ENCODE measurements at places on chromosomes 11 and 22. TPM values are rescaled to one million over a fixed set of nuclear protein-coding genes. Genes with fewer than 3 reads are reported as not detected.

Gene DEFB131B
- total RNA-seq = not detected

Gene ARHGAP8
- total RNA-seq = 12.1 TPM

DNA sequence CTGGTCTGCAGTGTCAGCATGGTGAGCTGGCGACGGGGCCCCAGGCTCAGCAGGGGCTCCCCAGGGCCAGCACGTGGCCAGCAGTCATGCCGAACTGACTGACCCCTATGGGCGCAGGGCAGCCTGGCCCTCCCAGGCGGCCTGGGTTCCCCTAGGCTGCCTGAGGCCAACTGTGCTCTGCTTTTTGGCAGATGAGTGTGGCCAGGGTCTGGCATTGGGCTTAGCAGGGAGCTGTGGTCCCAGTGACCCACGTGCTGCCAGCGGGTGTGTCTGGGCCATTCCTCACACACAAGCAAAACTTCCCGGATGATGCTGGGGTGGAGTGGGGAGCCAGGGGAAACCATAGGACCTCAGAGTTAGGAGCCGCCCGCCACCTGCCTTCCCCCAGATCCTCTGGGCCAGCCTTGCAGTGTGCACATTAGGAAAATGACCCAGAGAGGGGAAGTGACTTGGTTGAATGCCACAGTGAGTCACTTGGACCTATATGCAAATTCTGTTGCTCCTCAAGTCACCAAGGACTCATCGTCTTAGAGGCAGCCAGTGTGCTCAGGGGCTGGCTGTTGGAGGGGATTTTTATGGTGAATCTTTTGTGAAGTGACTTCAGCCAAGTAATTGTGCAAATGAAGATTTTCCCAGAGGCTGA lies 6.5 kb downstream of the ADORA2A start:
- H3K4me3 ChIP-seq = no peak overlapping the region
- H3K27me3 ChIP-seq = no peaks in the 10 kb centered on the region
- H3K36me3 ChIP-seq = no peaks in the 10 kb centered on the region
- no peak overlapping the region for H3K27ac ChIP-seq
- H3K4me1 ChIP-seq = peaks cover 52% of the 10 kb centered on the region

DNA sequence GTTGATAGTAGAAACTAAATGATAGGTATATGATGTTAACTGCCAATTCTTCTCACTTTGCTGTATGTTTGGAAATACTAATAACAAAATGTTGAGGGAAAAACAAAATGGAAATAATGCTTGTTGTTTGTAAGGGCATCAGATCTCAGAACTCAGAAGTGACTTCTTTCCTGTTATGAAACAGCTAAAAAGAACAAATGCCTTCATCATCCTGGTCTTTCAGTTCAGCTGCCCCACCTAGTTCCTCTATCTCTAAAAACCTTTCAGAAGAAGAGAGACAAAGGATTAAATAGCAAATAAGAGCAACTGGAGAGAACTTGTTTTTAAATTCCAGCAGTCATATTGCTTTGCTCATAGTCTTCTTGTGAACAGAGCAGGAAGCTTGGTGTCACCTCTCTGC lies 345.3 kb upstream of the NCAM1 start:
- no peaks in the 10 kb centered on the region for H3K36me3 ChIP-seq
- no peaks in the 10 kb centered on the region for H3K4me1 ChIP-seq
- no peak overlapping the region for H3K4me3 ChIP-seq
- no peak overlapping the region for H3K27ac ChIP-seq

Gene POU2AF2
- total RNA-seq = not detected

Gene OR56A3
- total RNA-seq = not detected

GRCh38 chr22:42145175-42145574 lies 14.6 kb upstream of the CYP2D6 start:
- no peak for DNase-seq
- H3K36me3 ChIP-seq = peaks cover 11% of the 10 kb centered on the region
- no peak overlapping the region for H3K27ac ChIP-seq
- H3K4me3 ChIP-seq = no peak overlapping the region

Gene RAB39A
- total RNA-seq = 3.6 TPM

GRCh38 chr22:31048570-31048969 lies 32.5 kb upstream of the SMTN start:
- DNase-seq = no peak
- no peaks in the 10 kb centered on the region for H3K27me3 ChIP-seq
- H3K4me1 ChIP-seq = peaks cover 37% of the 10 kb centered on the region
- no peak overlapping the region for H3K27ac ChIP-seq

DNA sequence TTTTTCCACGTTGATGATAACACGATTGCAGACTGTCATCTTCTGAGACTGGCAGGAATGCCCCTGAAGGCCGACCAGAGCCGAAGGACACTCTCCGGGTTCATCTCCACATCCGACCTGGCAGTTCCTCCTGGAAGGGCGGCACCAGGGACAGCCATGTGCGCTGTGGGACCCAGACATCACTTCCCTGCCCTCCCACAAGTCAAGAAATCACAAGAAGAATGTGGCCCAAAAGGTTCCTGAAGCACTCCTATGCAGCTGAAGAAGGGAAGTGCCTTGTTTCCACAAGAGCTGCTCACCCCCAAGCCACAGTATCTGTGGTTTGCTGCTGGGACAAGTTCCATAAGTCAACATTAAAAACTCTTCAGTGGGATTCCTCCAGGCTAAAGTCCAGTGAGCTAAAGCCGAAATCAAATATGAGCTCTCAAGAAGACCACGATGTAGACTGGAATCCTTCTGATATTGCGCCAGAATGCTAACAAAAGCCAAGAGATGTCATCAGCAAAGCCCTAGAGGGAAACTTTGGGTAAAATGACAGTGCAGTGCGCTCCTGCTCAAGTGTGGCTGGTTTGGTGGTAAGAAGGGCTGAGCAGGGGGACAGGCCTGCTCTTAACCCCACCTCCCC lies 21.2 kb downstream of the PACSIN2 start:
- DNase-seq = peak; percentile 83
- H3K4me3 ChIP-seq = no peak overlapping the region
- no peak overlapping the region for H3K27ac ChIP-seq
- H3K4me1 ChIP-seq = peaks cover 34% of the 10 kb centered on the region

DNA sequence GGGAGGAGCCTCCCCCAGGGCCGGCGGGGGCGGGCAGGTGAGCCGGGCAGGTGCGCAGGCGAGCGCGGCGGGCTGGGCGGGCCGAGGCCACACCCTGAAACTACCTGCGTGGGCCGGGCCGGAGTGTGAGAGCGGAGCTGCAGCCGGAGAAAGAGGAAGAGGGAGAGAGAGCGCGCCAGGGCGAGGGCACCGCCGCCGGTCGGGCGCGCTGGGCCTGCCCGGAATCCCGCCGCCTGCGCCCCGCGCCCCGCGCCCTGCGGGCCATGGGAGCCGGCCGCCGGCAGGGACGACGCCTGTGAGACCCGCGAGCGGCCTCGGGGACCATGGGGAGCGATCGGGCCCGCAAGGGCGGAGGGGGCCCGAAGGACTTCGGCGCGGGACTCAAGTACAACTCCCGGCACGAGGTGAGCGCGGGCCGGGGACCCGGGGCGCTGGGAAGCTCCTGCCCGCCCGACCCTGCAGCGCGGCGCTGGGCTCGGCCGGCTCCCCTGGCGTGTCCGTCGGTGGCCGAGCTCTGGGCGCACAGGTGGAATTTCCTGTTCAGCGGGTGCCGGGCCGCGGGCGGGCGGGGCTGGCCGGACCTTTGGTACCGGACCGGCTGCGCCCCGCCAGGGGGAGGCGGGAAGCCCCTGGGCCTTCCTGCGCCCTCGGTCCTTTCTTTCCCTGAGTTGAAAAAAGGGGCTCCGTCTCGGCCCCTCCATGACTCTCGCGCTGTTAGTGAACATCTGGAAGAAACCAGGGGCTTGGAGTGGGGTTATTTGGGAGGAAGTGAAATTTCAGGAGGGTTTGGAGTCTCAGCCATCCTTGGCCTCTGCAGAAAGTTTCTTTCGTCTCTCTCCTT lies at the start of gene ST14:
TSS of gene ST14 (plus strand) at position 126 of the 841 bp plus-strand sequence. CDS start at position 324, 198 bp downstream.
- no peaks in the 10 kb centered on the region for H3K4me1 ChIP-seq
- H3K27ac ChIP-seq = no peak within 1 kb of the TSS
- H3K36me3 ChIP-seq = no peaks in the 10 kb centered on the region
- H3K27me3 ChIP-seq = peaks cover 26% of the 10 kb centered on the region

GRCh38 chr22:36359470-36359996 lies 28.2 kb downstream of the MYH9 start:
- peak overlapping the region; percentile 22 for H3K27ac ChIP-seq
- DNase-seq = no peak
- H3K36me3 ChIP-seq = peaks cover 2% of the 10 kb centered on the region
- peaks cover 17% of the 10 kb centered on the region for H3K4me1 ChIP-seq

DNA sequence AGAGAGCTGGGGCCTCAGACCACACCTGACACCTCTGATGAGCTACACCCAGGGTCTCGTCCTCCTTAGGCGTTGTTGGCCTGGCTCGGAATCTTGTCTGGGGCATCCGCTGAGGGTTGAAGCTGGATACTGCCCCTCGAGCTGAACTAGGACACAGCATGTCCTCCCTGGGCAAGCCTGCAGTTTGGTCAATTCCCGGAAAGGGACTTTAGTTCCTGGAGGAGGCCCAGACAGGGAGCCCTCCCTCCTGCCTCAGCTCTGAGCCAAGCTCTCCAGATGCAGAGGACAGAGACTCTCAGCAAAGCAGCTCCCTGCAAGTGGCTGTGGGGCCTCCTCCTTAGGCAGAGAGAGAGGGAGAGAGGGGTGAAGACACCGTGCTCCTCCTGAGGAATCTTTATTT lies 4.9 kb downstream of the APOL3 start:
- no peak overlapping the region for H3K4me3 ChIP-seq
- peak overlapping the region; percentile 85 for H3K27ac ChIP-seq
- no peaks in the 10 kb centered on the region for H3K36me3 ChIP-seq

DNA sequence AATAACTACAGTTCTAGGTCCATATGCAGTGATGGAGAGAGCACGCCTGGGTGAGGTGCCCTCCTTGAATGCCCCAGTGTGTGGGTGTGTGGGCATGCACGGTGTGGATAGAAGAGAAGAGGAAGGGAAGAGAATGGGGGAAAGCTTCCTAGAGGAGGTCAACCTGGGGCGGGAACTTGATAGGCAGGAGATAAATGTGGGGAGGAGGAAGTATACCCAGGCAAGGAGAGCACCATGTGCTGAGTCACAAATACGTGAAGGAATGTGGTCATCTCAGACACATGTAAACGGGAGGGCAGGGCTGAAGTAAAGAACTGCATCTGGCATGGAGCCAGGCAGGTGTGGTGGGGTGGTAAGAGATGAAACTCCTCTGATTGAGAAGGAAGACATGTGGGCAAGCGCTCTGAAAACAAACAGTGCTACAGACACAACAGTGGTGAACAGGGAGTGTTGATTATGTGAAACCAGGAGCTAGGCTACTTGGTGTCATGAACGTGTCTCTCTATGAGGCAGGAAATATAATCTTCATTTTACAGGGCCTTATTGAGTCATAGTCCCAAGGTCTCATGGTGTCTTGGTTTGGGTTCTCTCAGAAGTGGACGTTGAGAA lies 61.5 kb upstream of the EED start:
- peaks cover 10% of the 10 kb centered on the region for H3K4me1 ChIP-seq
- no peaks in the 10 kb centered on the region for H3K36me3 ChIP-seq
- no peaks in the 10 kb centered on the region for H3K27me3 ChIP-seq
- no peak overlapping the region for H3K4me3 ChIP-seq
- DNase-seq = no peak
- no peak overlapping the region for H3K27ac ChIP-seq

DNA sequence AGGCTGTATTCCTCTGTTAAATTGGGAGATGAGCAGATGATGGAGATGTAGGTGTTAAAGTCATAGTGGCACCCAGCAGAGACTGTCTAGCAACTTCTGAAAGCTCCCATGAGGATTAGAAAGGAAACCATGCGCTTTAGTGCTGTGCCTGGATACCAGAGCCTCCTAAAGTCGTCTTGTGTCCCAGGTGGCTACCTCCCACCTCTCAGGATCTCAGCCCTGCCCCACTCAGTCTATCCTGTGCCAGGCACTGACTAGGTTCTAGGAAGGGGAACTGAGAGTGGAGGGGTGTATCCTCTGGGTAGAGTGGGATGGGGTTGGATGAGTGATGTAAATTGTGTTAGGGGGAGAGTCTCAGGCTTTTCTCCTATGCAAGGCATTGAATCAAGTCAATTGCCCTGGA lies 60.2 kb downstream of the KIAA1671 start:
- H3K4me3 ChIP-seq = no peak overlapping the region
- H3K27me3 ChIP-seq = no peaks in the 10 kb centered on the region
- H3K36me3 ChIP-seq = no peaks in the 10 kb centered on the region
- DNase-seq = no peak
- H3K4me1 ChIP-seq = peaks cover 6% of the 10 kb centered on the region

DNA sequence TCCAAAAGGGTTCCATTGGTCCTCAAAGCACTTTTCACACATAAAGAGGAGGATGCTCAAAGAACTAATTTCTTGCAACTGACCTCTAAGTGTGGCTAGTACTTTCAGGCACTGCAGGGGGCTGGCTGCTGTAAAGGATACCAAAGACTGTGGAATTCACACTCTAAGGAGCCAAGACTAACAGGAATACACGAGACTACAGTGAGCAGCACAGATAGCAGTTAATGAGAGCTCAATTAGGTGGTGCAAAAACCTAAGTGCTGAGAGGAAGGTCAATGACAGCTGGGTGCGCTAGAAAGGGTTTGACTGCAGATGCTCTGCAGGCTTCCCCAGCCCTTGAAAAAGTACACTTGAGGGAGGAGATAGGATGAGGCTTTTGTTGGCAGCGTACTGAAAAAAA lies 124.3 kb upstream of the NTM start:
- H3K4me3 ChIP-seq = no peak overlapping the region
- H3K36me3 ChIP-seq = no peaks in the 10 kb centered on the region
- H3K27me3 ChIP-seq = peaks cover 16% of the 10 kb centered on the region

GRCh38 chr11:4087551-4087950 lies 7.0 kb upstream of the RRM1 start:
- no peaks in the 10 kb centered on the region for H3K27me3 ChIP-seq
- no peak overlapping the region for H3K4me3 ChIP-seq
- no peak for DNase-seq

DNA sequence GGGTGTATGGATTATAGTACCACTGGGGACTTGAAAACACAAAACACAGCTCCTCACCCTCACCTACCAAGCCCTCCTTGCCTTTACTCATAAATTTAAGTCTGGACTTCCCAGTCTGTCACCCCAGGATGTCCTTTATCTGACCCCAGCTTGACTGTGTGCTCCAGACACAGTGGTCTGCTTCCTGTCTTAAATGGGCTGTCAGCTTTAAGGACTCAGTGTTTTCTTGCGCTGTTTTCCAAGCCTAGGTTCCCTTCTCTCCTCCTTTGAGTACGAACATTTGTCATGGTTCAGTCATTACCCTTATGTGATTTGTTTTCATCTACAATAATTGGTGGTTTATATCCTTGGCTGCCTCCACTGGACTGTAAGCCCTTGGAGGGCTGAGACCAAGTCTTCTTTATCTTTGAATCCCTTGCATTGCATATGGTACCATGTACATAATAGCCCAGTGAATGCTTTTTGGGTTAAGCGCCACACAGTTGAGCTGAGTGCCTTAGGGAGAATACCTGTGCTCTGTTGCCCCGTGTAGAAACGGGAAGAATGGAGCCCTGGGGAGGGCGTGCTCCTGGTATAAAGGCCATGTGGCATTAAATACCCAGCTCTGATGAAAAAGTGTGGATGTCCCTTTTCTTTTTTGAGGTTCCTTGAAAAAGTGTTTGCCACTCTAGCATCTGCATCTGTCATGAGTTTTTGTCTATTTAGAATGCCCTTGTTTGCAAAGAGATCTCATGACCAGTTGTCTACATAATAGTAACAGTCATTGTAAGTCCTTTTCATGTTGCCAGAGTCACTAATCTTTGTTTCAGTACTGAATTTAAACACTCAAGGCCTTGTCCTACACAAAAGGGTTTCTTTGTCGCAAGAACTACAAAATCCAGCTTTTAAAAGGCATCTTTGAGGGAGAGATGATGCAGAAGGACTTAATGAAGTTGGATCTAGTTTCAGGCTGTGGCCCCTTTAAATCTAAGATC lies 14.0 kb downstream of the PANX1 start:
- peak; percentile 51 for DNase-seq
- H3K36me3 ChIP-seq = no peaks in the 10 kb centered on the region
- no peaks in the 10 kb centered on the region for H3K27me3 ChIP-seq

Gene MYO7A
- 4.4 TPM for total RNA-seq

GRCh38 chr11:130121445-130121978 lies 38.1 kb upstream of the ST14 start:
- no peak for DNase-seq
- H3K27ac ChIP-seq = peak overlapping the region; percentile 47
- H3K36me3 ChIP-seq = peaks cover 22% of the 10 kb centered on the region
- H3K27me3 ChIP-seq = no peaks in the 10 kb centered on the region

Measured in lung (tissue), 17 donors.